NCI-H1105 (cell line): ENCODE measurements at places on chromosomes 5 and 9.

DNA sequence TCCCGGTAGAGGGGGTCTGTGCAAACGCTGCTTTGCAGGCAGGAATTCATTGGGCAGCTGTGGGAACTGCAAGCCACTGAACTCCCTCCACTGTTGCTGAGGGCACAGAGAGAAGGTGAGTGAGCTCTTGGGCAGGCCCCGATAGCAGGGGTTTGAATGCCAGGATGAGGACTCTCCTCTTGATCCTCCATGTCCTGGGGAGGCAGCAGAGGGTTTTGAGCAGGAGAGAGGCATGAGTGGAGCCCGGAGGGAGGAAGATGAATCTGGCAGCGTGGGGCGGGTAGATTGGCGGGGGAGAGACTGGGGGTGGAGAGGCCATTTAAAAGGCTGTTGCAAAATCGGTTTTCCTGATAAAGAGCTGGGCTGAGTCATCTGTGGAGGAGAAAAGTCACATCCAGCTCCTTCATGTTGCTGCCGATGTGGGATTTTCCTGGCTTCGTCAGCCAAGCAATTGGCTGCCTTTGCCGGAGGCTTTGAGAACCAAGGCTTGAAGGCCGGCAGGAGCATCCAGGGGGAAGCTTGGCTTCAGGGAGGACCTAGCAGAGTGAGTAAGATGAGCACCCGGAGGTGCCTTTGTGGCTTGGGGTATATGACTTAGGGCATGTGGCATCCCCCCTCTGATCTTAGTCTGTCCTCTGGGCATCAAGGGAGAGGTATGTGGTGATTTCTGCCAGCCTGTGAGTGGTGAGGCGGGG lies at the start of gene SYNPO:
Gene SYNPO (plus strand): TSS at position 350 of the 695 bp plus-strand sequence. CDS start 7,616 bp downstream, outside the sequence.
- no peak for DNase-seq

DNA sequence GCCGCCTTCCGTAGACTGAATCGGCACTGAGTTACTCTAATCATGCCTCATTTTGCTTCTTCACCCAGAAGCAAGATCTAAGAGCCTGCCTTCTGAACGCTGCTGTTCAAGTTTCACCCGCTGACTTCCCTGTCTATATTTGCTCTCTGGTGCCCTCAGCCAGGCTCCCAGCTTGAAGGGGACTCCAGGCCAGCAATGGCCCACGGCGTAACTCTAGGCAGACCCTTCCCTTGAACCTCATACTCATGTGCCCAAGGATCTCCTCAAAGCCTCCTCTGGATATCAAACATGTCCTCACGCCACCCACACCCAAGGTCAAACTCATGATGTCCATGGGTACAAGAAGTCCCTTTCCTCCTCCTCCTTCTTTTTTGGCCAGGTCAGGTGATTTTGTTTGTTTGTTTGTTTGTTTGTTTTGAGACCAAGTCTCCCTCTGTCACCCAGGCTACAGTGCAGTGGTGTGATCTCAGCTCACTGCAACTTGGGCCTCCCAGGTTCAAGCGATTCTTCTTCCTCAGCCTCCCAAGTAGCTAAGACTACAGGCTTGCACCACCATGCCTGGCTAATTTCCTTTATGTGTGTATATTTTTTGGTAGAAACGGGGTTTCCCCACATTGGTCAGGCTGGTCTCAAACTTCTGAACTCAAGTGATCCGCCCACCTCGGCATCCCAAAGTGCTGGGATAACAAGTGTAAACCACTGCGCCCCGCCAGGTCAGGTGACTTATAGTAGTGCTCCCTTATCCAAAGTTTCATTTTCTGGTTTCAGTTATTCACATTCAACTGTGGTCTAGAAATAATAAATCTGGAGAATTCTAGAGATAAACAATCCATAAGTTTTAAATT lies 239.0 kb downstream of the SYK start:
- DNase-seq, result no peak

DNA sequence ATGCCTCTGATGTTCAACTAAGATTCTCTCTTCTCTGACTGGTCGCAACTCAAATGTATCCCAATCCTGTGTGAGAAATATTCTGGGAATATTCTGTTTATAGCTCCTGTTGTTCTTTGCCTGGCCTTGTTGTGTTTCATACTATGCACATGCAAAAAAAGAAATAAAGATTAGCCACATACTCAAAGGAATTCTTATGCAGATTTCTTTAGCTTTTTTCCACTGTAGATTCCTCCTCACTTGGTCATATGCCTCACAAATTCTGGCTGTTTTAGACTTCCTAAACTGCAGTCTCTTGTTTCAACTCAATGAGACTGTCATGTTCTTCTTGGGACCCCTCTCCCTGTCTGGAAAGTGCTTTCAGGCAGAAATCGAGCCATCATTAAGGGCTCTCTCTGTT lies 217.5 kb upstream of the SH3GL2 start:
- DNase-seq, result no peak

GRCh38 chr5:138702166-138703077 lies 50.8 kb upstream of the CTNNA1 start:
- DNase-seq, result no peak

DNA sequence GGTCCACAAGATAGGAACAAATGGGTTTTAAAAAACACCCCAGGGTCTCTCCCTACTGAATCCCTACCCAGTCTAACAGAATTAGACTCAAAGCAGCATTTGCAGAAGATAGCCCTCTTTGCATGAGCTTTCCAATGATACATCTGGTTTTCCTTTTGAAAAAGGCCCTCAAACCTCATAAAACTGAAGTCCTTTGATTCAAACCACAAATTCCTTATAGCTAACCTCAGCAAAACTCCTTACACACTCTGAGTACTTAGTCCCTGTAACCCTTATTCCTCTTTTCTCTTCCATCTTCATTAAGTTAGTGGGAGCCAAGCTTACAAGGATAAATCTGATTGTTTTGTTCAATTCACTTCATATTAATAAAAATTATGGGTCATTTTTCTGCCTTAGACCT lies 90.5 kb upstream of the TNC start:
- no peak for DNase-seq

- DNase-seq, result no peak
Observed at GRCh38 chr9:29564564-29564963, 1991.3 kb upstream of the C9orf72 start.

GRCh38 chr9:104258296-104259011 lies 164.3 kb downstream of the SMC2 start:
- DNase-seq, result no peak

DNA sequence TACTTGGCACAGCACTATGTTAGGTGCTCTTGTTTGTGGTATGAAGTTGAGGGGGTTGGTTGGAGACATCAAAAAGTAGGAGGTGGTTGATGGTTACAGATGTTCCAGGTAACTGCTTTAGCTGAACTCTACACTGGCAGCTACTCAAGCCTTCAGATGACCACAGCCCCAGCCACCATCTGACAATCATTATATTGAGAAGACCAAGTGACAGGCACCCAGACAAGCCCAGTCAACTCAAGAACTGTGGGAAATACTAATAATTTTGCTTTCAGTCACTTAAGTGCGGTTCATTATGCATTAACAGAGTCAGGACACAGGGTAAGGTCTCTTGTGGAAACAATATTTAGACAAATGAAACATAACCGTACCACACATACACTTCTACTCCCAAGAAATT lies 38.9 kb upstream of the SLIT3 start:
- no peak for DNase-seq

- DNase-seq, result peak; percentile 71
Observed at GRCh38 chr5:138465261-138466124, at the start of gene EGR1. TSS of gene EGR1 (plus strand) at chr5:138465479. CDS start at chr5:138465762, 283 bp downstream.

GRCh38 chr5:3526551-3527185 lies 69.0 kb upstream of the IRX1 start:
- DNase-seq, result no peak

DNA sequence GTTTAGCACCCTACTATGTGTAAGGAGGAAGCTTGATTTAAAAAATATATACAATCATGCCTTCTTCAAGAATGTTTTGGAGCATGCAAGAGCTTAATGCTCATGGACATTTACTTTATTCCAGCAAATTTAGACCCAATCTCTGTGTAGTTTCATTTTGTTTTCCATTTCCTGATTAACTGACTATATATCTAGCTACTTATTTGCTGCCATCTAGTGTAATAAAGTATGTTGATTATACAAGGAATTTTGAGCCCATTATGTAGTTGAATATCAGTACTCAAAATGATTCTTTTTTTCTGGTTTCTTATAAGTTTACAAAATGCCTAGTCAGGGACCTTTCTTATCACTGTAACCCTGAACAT lies 100.0 kb upstream of the CCDC152 start:
- DNase-seq, result no peak

- DNase-seq, result no peak
Observed at GRCh38 chr9:16970321-16970720, 99.9 kb upstream of the BNC2 start.

DNA sequence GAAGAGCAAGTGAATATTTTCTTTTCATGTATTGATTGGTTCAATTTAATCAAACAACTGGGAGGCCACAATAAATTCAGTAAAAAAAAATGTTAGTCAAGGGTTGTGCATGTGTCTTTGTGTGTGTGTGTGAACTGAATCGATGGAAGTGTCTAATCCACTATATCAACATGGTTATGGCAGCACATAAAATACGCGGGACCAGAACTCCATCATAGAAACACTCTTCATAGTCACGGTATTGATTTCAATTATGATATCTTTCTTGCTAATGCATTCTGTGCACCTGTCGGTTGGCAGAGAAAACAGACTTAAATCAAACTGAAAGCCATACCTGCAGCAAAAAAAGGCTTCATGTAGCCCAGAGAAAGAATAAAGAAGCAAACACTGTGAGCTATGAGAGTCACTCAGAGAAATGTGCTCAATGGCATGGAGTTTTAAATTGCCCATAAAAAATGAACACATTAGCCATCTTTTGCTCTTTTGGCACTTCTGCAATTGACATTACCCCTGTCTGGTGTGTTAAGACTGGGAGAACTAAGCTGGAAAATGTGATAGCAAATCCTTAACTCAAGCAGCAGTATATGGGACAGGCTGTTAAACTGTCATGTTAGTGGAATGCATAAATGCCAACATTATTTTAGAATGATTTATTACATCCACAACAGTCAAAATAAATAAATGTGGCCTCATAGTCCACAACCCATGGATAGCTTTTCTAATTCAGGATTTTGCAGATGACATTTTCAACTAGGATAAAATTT lies 642.4 kb upstream of the C9orf72 start:
- peak; percentile 71 for DNase-seq

DNA sequence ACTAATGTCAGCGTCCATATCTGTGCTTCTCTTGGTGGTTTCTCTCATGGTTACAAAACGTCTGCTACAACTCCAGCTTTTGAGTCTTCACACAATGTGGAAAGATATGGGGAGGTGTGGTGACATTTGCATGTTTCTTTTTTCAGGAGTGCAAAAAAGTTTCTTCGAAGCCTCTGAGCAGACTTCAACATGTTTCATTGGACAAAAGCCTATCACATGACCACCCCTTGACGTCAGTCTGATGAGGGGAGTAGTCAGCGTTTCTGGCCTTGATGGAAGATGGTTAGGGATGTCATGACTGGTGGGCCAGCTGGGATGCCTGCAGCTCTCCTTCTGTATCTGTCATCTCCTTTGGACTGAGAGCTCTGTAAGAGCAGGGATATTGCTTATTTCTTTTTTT lies 61.4 kb downstream of the PTPDC1 start:
- DNase-seq, result no peak

DNA sequence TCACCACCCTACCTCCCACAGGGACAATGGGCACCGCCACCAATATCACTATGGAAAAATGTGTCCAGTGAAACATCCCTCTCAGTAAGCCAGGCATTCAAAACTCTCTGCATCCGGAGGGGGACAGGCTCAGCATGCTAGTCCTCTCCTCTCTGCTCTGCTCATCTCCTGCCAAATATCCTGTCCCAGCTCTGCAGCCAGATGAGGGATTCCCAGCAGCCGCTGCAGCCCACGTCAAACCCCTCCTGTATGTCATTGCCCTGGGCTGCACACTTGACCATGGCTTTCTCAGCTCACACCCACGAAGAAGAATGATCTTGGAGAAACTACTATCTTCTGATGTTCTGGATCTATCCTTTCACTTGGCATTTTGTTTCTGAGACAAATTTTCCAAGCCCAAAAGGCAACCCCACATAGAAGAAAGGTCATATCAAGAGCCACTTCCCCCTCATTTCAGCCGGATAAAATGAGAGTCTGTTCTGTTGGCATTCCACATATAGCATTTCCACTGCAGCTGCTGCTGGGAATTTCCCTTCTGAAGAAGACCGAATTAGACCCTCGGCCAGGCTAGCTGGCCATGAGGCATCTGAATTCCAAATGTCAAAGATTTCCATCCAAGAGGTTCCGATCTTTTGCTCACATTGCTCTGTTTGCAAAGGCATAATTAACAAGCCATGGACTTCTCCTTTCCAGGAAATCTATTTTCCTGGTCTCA lies 338.0 kb downstream of the ACTL7B start:
- DNase-seq, result no peak

DNA sequence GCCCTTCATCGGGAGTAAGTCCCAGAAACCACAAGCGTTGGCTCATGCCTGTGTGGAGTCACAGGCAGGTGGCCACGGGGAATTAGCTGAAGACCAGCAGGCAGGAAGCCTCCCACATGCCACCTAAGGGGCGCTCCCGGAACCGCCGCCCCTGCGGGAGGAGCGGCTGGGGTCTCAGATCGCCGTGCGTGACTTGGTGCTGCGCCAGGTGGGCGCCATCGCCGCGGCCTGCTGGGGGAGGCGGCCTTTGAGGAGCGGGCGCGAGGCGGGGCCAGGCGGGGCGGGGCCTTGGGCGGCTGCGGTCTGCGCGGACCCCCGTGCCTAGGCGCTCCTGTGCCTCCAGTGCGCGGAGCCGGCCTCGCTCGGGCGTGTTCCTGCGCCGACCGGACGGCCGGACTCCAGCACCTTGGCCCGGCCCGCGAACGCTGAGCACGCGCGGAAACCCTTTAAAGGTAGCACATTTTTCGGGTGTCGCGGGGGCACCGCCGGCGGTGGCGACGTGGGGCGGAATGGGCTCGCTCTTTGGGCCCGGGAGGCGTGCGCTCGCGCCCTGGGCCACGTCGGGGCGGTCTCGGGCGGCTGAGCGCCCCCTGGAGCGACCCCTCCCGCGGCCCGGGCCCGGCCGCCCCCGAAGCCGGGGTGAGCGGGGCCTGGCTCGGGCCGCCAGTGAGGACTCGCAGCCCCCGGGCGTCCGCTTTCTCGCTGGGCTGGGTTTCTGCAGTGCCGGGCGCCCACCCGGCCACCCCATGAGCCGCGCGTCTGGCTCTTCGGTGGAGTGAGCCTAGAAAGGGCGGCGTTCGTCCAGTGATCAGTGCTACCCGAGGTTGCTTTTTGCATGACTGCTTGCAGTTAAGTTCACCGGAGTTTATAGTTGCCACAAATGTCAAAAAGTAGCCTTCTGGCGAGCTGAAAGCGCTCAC lies 24.5 kb downstream of the LECT2 start:
- peak; percentile 21 for DNase-seq

DNA sequence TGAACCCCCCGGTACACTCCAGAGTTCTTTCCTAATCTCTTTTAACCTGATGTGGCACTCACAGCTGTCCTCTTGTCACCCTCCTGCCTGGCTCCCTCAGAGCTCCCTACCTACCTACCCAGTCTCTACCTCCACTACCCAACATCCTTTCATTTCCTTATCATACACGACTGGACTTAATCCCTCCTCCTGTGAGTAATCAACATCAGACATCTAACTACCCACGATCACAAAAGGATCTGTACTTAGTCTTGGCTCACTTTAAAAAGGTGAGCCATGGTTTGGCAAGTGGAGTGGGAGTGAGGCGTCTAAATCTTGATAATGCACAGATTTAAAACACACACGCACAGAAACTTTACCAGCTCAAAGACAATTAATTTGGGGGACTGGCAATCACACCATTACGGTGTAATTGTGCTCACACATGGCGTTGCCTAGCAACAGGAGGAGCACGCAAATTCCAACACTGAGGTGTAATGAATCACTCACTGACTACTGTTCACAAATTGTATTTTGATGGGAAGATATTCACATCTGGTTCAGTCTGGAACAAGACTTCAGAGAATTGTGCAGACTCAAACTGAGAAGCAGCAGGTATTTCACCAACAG lies 235.9 kb downstream of the EPB41L4A start:
- no peak for DNase-seq
